ENCODE measurements at places on chromosomes 4 and X.

- DNase-seq: no peak
Measured at GRCh38 chrX:45434231-45434630, 233.6 kb upstream of the DIPK2B start.

- DNase-seq: no peak
Measured at GRCh38 chr4:76582074-76582816, 147.2 kb downstream of the SHROOM3 start.

- no peak for DNase-seq
Measured at GRCh38 chr4:143435955-143436354, 77.5 kb upstream of the SMARCA5 start.

DNA sequence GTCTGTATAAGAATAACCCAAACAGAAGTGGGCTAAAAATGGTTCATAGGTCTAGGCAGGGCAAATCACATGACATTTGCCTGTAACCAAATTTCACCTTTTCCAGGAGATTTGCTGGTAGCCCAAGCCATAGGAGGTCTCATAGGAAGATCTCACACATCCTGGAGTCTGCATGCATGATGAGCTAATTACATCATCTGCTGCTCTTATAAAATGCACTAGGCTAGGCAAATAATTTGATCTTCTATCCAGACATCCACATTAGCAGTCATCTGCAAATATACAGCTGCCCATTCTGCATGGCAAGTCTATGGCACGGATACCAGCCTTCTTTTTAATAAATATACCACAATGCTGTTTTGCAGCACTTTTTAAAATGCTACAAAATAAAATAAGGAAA is 87.2 kb downstream of the MAPK10 start:
- no peak for DNase-seq

- no peak for DNase-seq
Measured at GRCh38 chrX:98203800-98204199, 1320.1 kb downstream of the RPA4 start.

- DNase-seq: no peak
Measured at GRCh38 chr4:130322439-130322838, 1226.5 kb downstream of the C4orf33 start.

- DNase-seq: no peak
Measured at GRCh38 chr4:85177092-85177491, 210.6 kb upstream of the WDFY3 start.

GRCh38 chr4:138460477-138461414 is 218.6 kb upstream of the SLC7A11 start:
- no peak for DNase-seq

GRCh38 chr4:26349496-26349895 is 28.7 kb downstream of the RBPJ start:
- DNase-seq: no peak

DNA sequence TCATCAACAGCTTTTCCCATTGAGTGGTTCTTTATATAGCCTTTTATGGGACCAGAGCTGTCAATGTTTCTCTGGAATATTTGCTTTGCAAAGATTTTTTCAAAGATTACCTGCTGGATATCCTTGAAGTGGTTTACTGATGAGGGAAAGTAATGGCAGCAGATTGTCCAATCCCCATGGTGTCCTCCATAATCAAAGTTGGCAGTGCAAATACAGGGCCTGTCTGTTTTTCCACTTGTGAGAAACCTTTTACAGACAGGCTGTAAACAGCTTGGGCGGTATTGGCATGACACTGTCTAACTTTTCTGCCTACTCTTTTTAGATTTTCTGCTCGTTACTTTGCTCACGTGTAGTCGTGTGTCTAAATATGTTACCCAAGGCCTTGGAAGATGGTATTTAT is 641.9 kb upstream of the NR3C2 start:
- no peak for DNase-seq

DNA sequence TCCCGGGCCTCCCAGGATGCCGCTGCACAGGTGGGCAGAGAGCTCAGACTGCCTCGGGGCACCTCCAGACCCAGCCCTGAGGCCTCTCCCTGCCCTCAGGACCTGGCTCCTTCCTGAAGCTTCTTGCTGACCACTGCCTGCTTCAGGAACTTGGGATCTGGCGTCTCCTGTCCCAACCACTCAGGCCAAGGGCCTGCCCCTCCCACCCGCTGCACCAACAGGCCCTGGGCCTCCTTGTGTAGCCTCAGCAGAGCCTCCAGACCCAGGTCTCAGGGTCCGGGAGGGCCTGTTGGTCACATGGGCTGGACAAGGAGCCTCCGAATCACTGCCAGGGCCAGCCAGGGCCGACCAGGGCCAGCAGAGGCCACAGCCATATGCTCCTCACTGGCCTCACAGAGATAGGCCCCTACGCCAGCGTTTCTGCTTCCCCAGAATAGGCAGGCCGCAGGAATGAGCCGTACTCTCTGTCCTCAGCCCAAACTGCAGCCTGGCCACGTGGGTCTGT is 2.8 kb downstream of the MXD4 start:
- DNase-seq: no peak

DNA sequence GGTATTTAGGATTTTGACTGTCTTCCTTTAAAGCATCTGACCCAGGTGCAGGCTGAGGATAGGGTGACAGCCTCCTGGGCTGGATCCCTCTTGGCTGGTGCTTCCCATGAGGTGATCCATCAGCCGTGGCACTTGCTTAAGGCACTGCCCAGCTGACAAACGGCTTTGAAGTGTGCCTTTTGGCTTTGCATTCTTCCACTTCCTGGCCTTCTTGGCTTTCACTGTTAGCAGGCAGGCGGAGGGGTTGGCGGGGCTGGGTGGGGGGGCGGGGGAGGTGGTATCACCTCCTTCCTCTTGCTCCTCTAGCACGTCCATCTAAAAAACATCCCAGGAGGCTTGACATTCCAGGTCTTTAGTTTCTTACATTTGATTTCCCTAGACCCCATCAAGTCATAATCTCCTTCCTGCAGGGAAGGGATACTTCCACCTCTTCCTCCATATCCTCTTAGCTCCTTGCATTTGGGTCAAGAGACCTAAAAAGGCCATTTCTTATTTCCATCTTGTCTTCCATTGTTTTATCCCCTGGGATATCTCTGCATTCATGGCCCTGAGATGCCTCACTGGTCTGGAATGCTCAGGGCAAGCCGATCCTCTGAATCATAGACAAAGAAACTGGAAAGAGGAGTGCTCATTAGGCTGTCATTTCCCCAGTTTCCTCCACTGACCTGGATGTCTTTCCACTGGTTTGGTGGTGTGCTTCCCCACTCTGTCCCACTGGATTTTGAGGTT is 11.3 kb upstream of the APLN start:
- DNase-seq: no peak

DNA sequence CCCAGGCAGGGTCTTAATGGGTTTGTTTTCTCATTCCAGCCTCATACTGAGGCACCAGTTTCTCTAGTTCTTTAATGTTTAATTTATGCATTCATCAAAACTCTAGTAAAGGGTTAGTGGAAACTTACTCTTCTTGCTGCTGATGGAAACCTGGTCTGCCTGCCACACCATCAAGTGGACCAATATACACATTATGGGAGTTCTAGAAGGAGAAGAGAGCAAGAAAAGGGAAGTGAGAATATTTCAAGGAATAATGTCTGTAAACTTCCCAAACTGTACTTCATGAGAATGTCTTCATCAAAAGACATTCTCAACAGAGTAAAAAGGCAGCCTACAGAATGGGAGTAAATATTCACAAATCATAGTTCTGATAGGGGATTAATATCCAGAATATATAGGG is 20.9 kb upstream of the DHX15 start:
- DNase-seq: no peak

DNA sequence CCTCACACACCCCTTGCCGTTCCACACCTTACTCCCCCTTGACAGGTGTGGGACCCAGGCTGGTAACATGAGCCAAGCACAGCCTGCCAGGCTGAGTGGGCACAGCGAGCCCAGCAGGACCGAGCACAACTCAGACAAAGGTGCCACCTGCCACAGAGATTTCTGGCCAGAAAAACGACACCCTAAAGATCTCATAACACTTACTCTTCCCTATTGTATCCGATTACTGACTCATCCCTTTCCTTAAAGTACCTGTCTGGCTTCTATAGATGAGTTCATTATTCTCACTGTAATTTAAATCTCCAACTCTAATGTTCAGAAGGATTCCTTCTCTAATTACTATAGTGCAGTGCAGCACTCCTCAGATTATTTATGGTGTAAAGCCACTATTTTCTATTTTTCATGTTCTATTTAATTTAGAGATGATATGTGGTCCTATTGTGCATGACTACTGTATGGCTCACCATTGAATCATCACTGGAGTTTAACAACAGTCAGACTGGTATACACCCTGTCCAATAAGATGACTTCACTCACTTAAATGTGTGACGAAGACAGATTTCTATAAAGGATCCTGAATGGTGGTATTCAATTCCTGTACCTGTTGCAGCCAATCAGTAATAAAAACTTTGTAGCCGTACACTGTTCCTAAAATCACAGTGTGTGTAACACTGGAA is 7.6 kb upstream of the SYTL5 start:
- DNase-seq: no peak

GRCh38 chrX:82695066-82695465 is 813.0 kb upstream of the POU3F4 start:
- DNase-seq: no peak

- DNase-seq: no peak
Measured at GRCh38 chr4:190020790-190021717, 6.0 kb downstream of the FRG2 start.

DNA sequence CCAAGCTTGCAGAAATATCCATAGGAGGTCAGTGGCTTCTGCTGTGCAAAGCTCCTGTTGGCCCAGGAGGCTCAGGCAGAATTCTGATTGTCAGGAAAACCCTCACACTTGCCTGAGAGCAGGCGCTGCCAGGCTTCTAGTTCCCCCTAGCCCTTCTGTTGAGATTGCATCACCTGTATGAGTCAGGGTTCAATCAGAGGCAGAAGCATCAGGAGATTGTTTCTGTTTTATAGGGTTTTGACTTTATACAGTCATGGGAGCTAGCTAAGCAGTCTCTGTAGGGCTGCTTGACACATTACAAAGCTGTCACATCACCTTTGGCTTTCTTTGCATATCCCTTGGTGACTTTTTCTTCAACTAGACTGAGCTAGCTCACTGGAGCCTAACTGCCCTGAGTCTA is 27.8 kb downstream of the DIPK2B start:
- no peak for DNase-seq

DNA sequence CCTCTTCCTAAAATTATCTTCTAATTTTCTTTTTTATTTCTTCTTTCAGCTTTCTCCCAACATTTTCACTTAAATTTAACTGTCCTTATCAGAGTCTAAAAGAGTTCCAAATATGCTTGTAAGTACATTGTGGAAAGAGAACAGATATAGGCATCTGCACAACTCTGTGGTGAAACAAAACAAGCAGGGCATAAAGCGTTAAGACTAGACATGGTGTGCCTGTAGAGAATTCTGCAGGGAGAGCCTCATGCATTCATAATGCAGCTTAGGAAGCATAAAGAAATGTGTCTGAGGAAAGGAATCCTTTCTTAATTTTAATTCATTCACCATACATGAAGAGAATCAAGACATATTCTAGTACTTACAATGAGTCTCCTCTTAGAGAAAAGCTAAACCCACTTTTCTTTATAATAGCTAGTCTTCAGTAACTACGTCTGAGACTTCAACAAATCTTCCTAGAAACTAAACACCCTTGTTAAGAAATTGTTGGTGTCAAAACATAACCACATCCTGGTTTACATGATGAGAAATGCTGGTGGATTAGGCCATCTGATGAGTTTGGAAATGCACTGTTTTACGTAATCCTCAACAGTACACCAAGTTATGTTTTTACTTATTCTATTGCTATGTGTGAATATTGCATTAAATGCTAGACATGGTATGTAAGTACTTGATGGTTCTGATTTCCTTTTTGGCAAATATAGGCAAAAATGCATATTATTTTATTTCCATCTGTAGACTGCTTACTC is 307.8 kb upstream of the GIMD1 start:
- DNase-seq: no peak

DNA sequence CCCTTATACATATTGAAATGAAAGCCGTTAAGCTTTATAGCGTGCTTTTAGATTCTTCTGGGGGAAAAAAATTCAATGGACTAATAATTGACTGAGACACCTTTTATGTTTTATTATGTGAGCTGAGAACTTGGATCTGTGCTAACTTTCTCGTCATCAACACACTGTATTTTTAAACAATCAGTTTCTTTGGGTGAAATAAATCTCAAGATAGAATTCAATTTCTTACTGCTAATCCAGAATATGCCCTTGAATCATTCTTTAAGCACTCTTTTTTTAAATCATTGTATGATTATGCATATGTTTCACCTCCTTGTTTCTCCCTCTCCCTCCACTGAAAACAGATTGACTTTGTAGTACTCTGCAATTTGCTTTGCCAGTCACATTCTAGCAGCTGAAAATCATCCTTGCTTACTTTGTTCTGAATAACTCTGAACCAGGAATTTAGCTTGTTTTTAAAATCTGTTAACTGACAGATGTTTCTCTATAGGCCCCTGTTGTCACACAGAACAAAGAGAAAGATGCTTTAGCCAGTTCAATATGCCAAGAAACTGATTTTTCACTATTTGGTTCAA is 81.5 kb downstream of the SLIT2 start:
- no peak for DNase-seq

DNA sequence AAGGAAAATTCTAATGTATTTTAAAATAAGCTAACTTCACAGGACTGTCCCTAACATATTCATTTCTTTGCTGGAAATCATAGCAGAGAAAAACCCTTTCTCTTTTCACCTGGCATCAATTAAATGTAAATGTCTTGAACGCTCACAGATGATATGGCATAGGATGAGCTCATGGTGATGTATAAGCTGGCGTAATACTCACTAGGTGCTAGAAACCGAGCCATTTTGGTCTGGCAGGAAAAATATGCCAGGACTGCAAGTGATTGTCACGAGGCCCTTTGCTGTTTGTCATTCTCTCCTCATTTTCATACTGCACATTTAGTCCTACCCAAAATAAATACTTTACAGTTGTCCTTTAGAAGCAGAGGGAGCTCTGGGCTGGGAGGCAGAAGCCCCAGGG is 222.7 kb upstream of the LNX1 start:
- no peak for DNase-seq

DNA sequence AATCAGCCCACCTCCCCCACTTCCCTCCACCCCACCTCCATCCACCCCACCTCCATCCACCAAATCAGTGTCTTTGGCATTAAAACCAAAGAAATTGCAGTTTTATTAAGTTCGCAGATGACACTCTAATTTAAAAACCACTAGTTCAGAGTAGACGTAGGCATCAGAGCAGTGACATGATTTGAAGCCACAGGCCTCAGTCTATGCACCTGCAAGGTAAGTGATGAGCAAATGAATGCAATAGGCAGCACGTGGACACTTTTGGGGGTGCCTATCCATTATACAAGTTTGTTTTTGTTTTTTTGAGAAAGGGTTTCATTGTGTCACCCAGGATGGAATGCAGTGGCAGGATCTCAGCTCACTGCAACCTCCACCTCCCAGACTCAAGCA is 88.0 kb upstream of the TRIM2 start:
- no peak for DNase-seq

Data from stimulated activated CD4-positive, alpha-beta T cell treated with anti-CD3 and anti-CD28 coated beads, TNF-alpha, amount 100 ng/mL, for 48 hours (primary cell).